ENCODE measurements at places on chromosomes 11 and 22. TPM values are rescaled to one million over a fixed set of nuclear protein-coding genes. Genes with fewer than 3 reads are reported as not detected.

DNA sequence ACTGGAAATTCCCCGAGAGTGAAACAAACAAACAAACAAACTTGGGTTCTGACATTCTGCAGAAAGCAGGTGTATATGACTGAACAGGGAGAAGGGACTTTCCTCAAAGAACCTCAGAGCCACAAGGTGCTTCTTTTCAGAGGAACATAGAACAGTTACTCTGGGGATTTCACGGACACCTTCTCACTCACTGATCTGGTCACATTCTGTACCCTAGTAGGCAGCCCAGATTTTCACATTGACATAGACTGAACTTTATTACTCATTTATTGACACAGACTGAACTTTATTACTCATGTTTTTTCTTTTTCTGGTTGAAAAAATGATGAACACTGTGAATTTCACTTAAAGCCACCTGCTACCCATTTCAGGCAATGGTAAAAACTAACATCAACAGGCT lies 263.0 kb downstream of the OPCML start:
- DNase-seq = no peak
- H3K4me3 ChIP-seq = no peak overlapping the region
- H3K27ac ChIP-seq = no peak overlapping the region
- H3K27me3 ChIP-seq = no peaks in the 10 kb centered on the region
- H3K36me3 ChIP-seq = no peaks in the 10 kb centered on the region

GRCh38 chr11:127639916-127640315 lies 639.3 kb upstream of the KIRREL3 start:
- no peak for DNase-seq
- no peaks in the 10 kb centered on the region for H3K4me1 ChIP-seq
- no peaks in the 10 kb centered on the region for H3K27me3 ChIP-seq
- no peaks in the 10 kb centered on the region for H3K36me3 ChIP-seq
- H3K4me3 ChIP-seq = no peak overlapping the region

GRCh38 chr11:44268614-44269080 lies 41.3 kb downstream of the ALX4 start:
- no peak overlapping the region for H3K27ac ChIP-seq
- H3K4me3 ChIP-seq = no peak overlapping the region
- no peak for DNase-seq
- H3K4me1 ChIP-seq = no peaks in the 10 kb centered on the region

SOX10 gene
- not detected for total RNA-seq

GLYAT gene
- total RNA-seq = not detected

- no peak for DNase-seq
- no peaks in the 10 kb centered on the region for H3K36me3 ChIP-seq
- H3K4me3 ChIP-seq = no peak overlapping the region
Measured at GRCh38 chr22:49107561-49107960, 720.1 kb downstream of the BRD1 start.

KLHDC7B gene
- total RNA-seq = 6.7 TPM

DGCR6 gene
- 16.8 TPM for total RNA-seq

TRAF6 gene
- total RNA-seq = 23.8 TPM

SMC1B gene
- 0.12 TPM for total RNA-seq

GRCh38 chr11:59756558-59756840 lies 1.3 kb downstream of the STX3 start:
- H3K4me1 ChIP-seq = peaks cover 6% of the 10 kb centered on the region
- DNase-seq = no peak
- no peaks in the 10 kb centered on the region for H3K27me3 ChIP-seq
- H3K4me3 ChIP-seq = no peak overlapping the region
- no peaks in the 10 kb centered on the region for H3K36me3 ChIP-seq
- H3K27ac ChIP-seq = no peak overlapping the region

- no peaks in the 10 kb centered on the region for H3K4me1 ChIP-seq
- H3K27ac ChIP-seq = no peak overlapping the region
- no peak overlapping the region for H3K4me3 ChIP-seq
- DNase-seq = no peak
- no peaks in the 10 kb centered on the region for H3K36me3 ChIP-seq
Measured at GRCh38 chr11:80955588-80955987, 1514.8 kb upstream of the TENM4 start.

GRCh38 chr11:118406599-118407166 lies 5.3 kb downstream of the ATP5MG start:
- H3K27me3 ChIP-seq = no peaks in the 10 kb centered on the region
- H3K27ac ChIP-seq = no peak overlapping the region
- H3K4me1 ChIP-seq = peaks cover 16% of the 10 kb centered on the region
- H3K36me3 ChIP-seq = peaks cover 52% of the 10 kb centered on the region
- DNase-seq = no peak
- no peak overlapping the region for H3K4me3 ChIP-seq

GRCh38 chr22:45867118-45867905 lies 109.7 kb downstream of the WNT7B start:
- H3K36me3 ChIP-seq = no peaks in the 10 kb centered on the region
- H3K27ac ChIP-seq = no peak overlapping the region
- no peak overlapping the region for H3K4me3 ChIP-seq

- H3K4me3 ChIP-seq = no peak overlapping the region
- no peaks in the 10 kb centered on the region for H3K27me3 ChIP-seq
- H3K4me1 ChIP-seq = peaks cover 17% of the 10 kb centered on the region
- no peak overlapping the region for H3K27ac ChIP-seq
Measured at GRCh38 chr11:48034926-48035871, 54.8 kb downstream of the PTPRJ start.

LGALS12 gene
- not detected for total RNA-seq

DNA sequence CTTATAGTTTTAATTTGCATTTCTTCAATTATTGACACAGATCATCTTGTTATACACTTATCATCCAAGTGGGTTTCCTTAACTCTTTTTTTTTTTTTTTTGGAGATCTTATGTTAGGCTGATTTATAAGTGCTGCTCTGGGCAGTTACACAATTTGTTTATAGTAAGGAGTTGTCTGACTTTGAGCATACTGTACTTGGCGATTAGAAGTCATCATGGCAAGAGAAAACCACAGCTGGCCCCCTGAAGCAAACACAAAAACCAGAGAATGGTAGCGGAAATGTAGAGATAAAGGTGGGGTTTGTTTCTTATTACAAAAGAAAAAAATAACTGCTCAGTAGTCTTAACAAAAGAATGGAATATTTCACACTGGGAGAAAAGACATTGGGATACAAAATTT lies 292.6 kb downstream of the SWAP70 start:
- no peaks in the 10 kb centered on the region for H3K27me3 ChIP-seq
- H3K4me1 ChIP-seq = no peaks in the 10 kb centered on the region
- no peaks in the 10 kb centered on the region for H3K36me3 ChIP-seq
- DNase-seq = no peak
- no peak overlapping the region for H3K4me3 ChIP-seq

GRCh38 chr11:86476109-86476861 lies 101.6 kb downstream of the CCDC81 start:
- no peaks in the 10 kb centered on the region for H3K27me3 ChIP-seq
- no peaks in the 10 kb centered on the region for H3K36me3 ChIP-seq
- H3K4me1 ChIP-seq = no peaks in the 10 kb centered on the region
- no peak for DNase-seq
- H3K4me3 ChIP-seq = no peak overlapping the region

TRIM49C gene
- not detected for total RNA-seq

- peaks cover 6% of the 10 kb centered on the region for H3K4me1 ChIP-seq
- H3K36me3 ChIP-seq = peaks cover 11% of the 10 kb centered on the region
- peak overlapping the region; percentile 26 for H3K27ac ChIP-seq
- DNase-seq = no peak
- H3K4me3 ChIP-seq = no peak overlapping the region
Measured at GRCh38 chr11:128783513-128783912, 83.6 kb downstream of the KCNJ1 start.

- no peak overlapping the region for H3K27ac ChIP-seq
- H3K27me3 ChIP-seq = peaks cover 2% of the 10 kb centered on the region
- DNase-seq = no peak
- no peak overlapping the region for H3K4me3 ChIP-seq
- no peaks in the 10 kb centered on the region for H3K36me3 ChIP-seq
Measured at GRCh38 chr11:14045417-14045816, 82.9 kb downstream of the SPON1 start.

DNA sequence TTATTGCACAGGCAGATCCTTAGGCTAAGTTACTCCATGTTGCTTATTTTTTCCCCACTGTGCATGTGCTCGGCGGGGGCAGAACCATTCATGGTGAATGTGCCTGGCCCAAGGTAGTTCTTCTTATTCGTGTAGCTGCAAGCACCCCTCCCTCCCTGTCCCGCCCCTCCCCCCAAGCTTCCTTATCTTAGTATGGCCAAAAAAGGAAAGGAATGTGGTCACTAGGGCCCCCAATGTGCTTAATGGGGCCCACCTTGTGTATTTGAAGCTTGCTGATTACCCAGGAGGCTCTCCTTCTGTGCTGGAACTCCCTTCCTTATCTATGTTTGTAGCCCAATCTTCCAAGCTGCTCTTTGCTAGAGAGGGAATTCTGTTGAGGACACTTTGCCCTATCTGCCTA lies 1259.7 kb upstream of the RAG2 start:
- no peaks in the 10 kb centered on the region for H3K36me3 ChIP-seq
- no peak overlapping the region for H3K27ac ChIP-seq
- no peak for DNase-seq
- H3K27me3 ChIP-seq = no peaks in the 10 kb centered on the region

GRCh38 chr11:106193956-106194355 lies 116.5 kb downstream of the AASDHPPT start:
- no peak overlapping the region for H3K4me3 ChIP-seq
- H3K4me1 ChIP-seq = no peaks in the 10 kb centered on the region
- H3K36me3 ChIP-seq = no peaks in the 10 kb centered on the region
- no peak for DNase-seq
- H3K27ac ChIP-seq = no peak overlapping the region

DNA sequence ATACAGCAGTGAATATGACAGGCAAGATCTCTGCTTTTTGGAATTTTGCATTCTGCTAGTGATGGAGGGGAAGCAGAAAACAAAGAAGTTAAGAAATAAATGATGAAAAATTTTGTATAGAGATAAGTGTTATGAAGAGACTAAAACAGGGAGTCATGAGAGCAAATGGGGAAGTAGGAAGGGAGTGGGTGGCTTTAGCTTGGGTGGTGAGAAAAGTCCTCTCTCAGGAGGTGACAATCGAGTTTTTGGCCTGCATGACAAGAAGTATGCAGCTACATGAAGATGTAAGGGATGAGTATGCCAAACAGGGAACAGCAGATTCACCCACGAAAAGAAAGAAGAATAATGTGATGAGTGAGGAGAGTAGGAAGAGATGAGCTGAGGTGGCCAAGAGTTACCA lies 80.7 kb upstream of the MPPED2 start:
- no peaks in the 10 kb centered on the region for H3K36me3 ChIP-seq
- H3K4me1 ChIP-seq = no peaks in the 10 kb centered on the region
- no peaks in the 10 kb centered on the region for H3K27me3 ChIP-seq
- no peak for DNase-seq
- H3K27ac ChIP-seq = no peak overlapping the region
- H3K4me3 ChIP-seq = no peak overlapping the region

DEUP1 gene
- total RNA-seq = not detected

GRCh38 chr22:41038732-41039131 lies 53.7 kb upstream of the EP300 start:
- no peak overlapping the region for H3K27ac ChIP-seq
- H3K4me1 ChIP-seq = no peaks in the 10 kb centered on the region
- no peak overlapping the region for H3K4me3 ChIP-seq
- no peaks in the 10 kb centered on the region for H3K36me3 ChIP-seq

DNA sequence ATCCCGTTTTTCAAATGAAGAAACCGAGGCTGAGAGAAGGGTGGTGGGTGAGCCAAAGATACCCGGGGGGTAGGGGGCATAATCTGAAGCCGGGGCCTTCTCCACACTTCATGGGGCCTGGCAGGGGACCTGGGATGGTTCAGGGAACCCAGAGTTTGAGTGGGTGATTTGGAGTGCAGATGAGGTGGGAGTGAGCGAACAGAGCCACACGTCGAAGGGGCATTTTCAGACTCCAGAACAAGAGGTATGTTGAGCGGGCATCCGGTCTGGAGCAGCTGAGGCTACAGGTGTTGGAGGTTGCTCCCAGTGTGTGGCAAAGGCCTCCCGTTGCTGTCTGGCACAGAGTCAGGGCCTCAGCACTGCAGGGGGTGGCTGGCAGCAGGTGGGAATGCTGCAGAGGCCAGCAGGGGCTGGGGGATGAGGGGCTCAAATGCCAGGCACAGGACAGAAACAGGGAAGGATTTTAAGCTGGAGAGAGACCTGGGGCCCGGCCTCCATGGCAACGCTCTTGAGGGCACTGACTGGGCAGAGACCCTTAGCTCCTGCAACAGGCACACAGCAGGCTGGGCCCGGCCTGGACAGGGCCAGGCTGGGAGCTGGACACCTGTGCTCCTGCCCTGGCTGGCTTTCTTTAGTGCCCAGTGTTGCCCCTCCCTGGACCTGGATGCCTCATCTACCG lies 46.2 kb downstream of the WNT11 start:
- no peak for DNase-seq
- H3K4me3 ChIP-seq = no peak overlapping the region
- no peak overlapping the region for H3K27ac ChIP-seq
- H3K4me1 ChIP-seq = peaks cover 2% of the 10 kb centered on the region

DNA sequence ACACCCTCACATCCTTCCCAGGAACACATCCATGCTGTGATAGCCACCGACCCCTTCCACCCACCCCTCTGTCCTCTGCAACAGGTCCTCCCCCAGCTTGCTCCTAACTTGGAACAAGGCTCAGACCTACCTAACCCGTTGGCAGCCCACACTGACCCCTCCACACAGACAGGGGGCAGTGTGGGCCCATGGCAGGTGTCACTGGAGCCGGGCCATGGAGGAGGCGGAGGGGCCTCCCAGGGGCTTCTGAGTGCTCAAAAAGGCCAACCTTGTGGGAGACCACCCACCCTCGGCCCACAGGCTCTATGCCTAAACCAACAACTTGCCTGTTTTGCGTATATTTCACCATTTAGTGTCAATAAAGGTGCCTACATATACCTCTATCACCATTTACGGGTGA lies 57.0 kb downstream of the CERK start:
- H3K27me3 ChIP-seq = no peaks in the 10 kb centered on the region
- no peak overlapping the region for H3K4me3 ChIP-seq
- H3K27ac ChIP-seq = peak overlapping the region; percentile 5
- peaks cover 27% of the 10 kb centered on the region for H3K4me1 ChIP-seq

OR51L1 gene
- total RNA-seq = not detected

- H3K27me3 ChIP-seq = peaks cover 60% of the 10 kb centered on the region
- H3K27ac ChIP-seq = no peak within 1 kb of the TSS
- DNase-seq = no peak
- no peaks in the 10 kb centered on the region for H3K4me1 ChIP-seq
Measured at GRCh38 chr22:19714312-19715187, at the start of gene SEPTIN5. SEPTIN5 (plus strand) TSS chr22:19714503; CDS start chr22:19714589, 86 bp downstream.

Data from T-cell (primary cell).